GM12892 (cell line): ENCODE measurements at places on chromosomes 12 and 14.

GRCh38 chr14:95289323-95290010, 30.2 kb downstream of the CLMN start:
- DNase-seq = no peak

GRCh38 chr12:67358781-67359338, 89.7 kb downstream of the CAND1 start:
- DNase-seq = no peak

DNA sequence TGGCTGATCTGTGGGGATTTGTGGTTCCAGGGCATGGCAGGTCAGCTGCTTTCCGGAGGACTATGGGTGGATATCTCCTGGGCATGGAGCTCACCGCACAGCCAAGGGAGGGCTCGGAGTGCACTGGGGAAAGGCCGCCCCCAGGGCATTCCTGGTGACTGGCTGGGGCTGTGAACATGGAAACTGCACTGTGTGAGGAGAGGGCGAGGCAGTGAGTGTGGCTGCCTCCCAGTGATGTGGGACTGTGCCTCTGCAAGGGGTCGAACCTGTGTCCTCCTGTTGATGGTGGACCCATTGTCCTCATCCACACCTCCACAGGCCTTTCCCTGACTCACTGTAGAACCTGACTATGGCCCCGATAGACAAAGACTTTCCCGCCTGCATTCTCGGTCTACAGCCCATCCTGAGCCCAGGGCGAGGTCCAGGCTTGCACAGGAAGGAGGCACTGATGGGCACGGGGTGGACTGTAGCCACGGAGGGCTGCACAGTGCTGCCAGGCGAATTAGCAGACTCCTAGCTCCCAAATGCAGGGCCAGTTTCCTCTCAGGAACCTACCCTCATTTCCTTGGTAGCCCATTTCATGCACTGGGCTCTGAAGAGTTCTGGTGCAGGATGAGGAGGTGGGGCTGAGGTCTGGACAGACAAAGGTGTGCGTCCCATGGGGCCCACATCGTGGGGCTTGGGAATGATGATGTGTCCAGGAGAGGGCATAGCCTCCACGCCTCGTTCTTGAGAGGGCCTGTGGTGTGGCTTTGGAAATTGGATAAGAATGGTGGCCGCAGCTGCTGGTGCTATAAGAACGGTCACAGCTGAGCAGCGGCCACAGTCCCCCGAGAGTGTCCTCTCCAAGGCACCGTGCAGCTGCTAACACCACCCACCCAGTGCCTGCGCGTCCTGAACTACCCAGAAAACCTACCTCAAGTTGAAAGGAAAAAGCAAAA, 415.1 kb downstream of the TMEM121 start:
- DNase-seq = no peak

DNA sequence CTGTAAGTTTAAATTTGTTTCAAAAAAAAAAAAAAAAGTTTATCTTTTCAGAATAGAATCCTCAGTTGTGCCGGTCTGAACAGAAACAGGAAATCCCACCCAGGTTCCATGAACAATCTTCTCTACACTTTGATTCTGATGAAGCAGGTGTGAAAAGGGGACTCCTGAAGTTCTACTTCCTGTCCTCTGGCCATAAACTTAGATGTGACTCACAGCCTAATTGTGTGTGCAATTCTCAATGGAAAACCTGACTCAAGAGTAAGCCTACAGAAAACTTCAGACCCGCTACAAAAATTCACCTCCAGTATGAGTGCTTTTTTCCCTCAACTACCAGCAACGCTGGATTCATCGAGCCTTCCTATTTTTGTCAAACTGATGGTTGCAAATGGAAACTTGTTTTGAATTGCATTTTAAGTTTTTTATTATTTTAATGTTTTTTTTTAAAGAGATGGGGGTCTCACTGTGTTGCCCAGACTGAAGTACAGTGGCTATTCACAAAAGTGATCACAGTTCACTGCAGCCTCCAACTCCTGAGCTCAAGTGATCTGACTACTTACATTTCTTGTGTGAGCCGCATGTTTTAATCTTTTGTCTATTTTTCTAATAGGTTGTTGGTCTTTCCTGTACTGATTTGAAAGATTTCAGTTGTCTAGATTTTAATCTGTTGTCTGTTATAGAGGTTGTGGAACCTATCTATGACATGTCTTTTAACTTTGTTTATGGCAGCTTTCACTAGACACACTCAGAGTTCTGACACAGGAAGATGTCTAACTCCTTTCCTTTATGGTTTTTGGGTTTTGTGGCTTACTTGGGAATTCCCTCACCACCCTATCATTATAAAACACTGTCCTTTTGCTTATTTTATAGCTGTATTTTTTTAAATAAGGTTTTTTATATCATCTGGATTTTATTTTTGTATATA, 37.6 kb downstream of the ATG14 start:
- DNase-seq = no peak

DNA sequence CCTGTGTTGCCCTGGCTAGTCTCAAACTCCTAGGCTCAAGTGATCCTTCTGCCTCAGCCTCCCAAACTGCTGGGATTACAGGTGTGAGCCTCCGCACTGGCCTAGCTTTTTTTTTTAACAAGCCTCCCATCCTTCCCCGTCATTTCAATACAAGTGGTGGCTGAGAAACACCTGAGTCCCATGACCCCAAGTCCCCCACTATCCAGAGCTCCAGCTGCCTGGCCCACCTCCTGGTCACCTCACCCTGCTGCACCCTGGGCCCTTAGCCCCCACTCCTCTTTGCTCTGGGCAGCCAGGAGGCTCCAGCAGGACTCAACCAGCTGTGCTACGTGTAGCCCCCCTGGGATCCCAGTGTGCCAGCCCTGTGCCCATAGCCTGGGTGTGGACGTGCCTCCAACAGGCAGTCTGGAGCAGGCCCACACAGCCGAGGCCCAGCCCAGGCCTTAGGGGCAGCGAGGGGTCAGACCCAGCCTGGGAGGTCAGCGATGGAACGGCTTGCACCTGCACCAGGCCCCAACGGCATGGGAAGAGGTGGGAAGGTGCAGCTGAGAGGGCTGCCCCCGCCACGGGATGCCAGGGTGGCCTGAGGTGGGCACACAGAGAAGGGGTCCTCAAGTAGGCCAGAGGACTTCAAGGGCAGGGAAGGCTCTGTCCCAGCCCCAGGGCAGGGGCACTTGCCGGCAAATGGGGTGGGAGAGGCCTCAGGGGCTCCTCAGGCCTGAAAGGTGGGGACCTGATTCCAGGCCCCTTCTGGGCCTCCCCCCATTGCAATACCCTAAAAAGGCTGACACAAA, 6.5 kb downstream of the AHNAK2 start:
- DNase-seq = no peak

DNA sequence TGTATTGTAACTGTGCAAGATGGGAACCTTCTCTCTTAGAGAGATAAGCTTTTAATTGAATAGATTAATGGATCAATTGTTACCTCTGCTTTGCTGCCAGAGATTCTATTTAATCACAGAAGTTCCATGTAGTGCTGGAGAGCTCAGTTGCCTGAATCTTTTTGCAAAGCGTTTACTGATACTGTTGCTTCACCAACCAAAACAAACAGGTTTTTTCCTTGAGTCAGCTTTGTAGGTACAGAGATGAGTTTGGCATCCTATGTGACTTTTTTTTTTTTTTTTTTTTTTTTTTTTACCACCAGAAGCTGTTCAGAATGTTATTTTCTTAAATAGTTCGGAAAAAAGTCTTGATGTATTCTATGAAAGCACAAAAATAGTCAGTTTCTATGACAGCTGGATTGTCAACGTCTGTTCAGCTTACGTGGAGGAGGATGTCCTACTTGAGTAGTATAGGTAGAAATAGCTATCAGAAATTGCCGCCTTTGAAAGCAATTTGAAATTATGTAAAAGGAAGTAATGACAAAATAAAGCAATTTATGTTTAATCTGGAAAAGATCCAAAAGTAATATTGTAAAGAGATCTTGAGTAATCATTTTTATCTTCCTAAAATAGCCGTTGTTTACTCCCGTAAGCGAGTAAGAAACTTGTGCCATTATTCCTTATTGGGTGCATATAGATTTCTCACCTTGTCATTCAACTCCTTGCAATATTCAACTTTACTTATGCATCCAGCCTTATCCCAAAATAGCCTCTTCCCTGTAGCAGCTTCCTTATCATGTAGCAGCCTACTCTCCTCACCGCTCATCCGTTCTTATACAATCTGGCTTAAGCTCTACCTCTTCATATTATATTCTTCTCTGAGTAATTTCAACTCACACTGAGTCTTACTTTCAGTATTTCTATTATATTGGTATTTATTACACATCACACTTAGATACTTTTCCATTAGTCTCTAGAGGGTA, 5.2 kb downstream of the LRRK2 start:
- no peak for DNase-seq
